Right forelimb (tissue), 1 donor: ENCODE measurements at places on chromosomes 4 and X.
A peak's percentile ranks its signal among the peaks of the same experiment; 100 is the strongest.

- DNase-seq: no peak
Measured at GRCh38 chr4:82629238-82630000, 67.6 kb upstream of the TMEM150C start.

GRCh38 chr4:137510557-137511265 is 21.6 kb downstream of the PCDH18 start:
- DNase-seq: no peak

DNA sequence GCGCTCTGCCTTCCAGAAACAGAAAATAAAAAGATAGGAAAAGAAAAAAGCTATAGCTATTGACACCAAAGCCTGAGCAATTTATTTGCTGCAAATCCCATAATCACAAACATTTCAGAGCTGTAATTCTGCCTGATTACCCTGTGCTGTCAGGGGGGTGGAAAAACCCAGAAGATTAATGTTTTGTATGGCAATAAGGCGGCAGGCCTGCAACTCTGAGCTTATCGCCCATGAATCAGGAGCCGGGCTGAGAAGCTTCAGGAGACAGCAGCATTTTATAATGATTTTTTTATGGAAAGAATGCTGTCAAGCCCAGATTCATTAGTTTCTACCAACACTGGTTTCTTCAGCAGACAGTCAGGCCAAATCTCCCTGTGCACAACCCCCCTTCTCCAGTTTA is 82.6 kb upstream of the TMEM164 start:
- no peak for DNase-seq

DNA sequence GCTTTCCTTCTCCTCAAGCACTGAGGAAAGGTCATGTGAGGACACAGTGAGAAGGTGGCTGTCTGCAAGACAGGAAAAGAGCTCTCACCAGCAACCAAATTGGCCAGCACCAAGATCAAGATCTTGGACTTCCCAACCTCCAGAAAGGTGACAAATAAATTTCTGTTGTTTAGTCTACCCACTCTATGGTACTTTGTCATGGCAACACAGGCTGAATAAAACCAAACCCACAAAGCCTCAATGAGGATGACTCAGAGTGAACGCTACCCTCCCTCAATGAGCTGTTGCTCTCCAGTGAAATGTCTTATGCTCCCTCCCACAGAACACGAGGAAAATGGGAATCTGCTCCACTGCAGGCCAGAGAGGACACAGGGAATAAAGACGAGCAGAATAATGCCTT is 244.1 kb downstream of the RAB28 start:
- DNase-seq: no peak

DNA sequence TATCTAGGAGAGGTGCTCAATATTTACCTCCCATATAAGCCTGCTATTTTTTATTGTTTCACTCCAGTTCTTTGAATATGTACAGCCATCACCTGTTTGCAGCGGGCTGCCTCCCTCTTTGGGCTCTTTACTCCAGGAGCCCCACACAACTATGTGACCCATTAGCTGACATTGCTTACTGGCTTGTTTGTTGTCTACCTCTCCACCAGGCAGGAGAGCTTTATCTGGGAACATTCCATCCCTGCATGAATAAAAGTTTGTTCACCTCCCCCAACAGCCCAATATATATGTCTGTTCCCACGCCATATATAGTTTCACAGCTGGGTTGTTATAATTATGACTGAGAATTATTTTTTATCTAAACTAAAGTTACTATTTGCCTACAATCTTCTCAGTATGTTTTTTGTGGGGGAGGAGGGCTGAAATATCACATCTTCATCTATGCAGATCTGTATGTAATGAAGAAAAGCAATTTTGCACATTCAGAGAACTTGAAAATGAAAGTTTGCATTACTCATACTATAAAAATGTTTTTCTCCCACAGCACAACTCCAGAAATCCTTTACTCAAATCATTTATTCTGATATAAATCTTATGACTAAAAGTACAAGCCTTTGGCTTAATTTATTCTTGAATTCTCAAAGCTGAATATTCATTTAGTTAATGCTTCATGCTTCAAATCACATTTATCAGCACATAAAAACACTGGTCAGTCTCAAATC is 61.2 kb upstream of the DAPP1 start:
- DNase-seq: no peak

DNA sequence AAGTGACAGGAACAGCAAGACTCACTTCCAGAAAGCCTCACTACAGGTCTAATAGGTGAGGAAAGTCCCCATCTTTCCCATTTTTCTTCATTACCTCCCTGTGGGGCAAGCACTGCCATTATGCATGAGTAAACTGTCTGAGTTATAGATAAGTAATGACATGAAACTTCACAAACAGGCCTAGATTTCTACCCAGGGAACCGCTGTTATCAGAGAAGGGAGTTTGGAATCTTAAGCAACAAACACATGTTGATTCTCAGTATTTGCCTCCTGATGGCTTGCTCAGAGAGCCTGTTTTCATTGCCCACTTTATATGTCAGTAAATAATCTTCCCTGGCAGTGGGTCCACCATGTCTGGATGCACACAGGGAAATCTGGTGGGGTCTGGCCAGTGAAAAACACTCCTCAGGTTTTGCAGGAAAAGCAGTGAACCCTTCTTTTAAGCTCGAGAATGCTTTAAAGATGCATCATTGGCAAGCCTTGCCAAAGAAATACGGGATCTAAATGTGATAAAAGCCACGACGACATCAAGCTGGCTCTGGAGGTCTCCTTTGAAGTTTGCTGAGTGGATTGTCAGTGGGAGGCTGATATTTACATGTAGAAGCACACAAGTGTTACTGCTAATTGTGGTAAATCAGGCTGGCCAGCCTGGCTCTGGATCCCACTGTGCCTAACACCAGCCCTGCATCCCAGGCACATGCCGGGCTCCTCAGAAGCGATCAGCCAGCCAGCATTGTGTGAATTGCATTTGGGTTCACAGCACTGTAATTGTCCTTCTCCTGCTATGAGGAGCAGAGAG is 25.2 kb downstream of the PDGFRA start:
- DNase-seq: no peak

DNA sequence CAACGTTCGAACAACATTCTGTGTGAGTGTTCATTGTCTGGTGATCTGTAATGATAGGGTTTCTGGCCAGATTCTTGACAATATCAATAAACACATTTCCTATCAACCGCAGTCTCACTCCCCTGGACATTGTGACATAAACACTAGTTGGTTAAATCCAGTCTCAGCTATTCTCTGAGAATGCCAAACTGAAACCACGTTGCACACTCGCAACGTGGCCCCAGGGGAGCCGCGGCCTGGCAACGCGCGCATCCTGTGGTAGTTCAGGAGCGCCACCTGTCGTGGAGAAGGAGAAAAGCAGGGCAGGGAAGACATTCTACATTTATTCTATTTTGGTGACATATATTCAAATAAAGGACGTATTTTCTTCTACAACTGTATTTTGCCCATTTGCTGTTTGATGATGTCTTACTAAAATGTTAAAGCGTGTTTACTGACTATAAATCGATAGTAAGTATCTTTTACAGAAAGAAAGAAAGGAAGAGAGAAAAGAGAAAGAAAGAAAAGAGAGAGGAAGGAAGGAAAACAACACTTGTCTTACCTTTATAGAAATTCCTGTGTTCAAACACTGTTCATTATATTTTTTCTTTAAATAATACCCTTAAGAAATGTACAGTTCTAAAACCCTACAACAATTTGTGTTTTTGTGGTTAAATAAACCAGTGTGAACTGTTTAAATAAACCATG is 738.3 kb upstream of the FRG1 start:
- DNase-seq: peak; percentile 82

- peak; percentile 54 for DNase-seq
Measured at GRCh38 chrX:10833299-10834169, 213.1 kb upstream of the MID1 start.

- no peak for DNase-seq
Measured at GRCh38 chr4:83657336-83657735, 121.4 kb downstream of the GPAT3 start.

GRCh38 chr4:168519576-168519975 is 22.7 kb downstream of the PALLD start:
- DNase-seq: no peak

DNA sequence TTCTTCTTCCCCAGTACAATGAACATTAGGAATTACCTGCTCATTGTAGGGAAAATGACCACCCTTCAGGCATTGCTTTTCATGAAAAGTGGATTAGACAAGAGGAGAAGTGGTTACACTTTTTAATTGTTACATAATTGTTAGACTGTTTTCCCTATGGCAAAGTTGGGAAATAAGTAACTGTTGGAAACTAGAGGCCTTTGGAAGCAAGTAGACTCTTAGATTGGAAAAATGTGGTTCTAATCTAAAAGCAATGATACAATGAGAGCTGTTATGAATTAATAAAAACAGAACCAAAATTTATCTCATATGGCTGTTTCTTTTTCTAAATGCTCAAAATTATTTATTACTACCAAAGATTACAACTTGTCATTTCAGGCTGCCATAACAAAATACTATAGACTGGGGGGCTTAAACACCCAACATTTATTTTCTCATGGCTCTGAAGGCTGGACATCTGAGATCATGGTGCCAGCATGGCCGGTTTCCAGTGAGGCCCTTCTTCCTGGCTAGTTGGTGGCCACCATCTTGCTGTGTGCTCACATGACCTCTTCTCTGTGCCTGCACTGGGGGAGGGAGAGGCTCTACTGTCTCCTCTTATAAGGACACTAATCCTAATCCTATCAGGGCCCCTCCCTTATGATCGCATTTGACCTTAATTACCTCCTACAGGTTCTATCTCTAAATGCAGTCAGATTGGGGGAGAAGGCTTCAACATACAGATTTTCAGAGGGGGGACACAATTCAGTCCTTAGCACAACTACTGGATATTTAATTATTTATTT is 12.5 kb downstream of the CC2D2A start:
- no peak for DNase-seq

- no peak for DNase-seq
Measured at GRCh38 chrX:9172464-9172850, 138.5 kb upstream of the FAM9B start.

GRCh38 chr4:117560329-117560728 is 474.0 kb upstream of the NDST3 start:
- no peak for DNase-seq

- peak; percentile 68 for DNase-seq
Measured at GRCh38 chrX:154458116-154458953, at the start of gene PLXNA3. PLXNA3 (plus strand) TSS chrX:154458281; CDS start chrX:154460184, 1,903 bp downstream.

DNA sequence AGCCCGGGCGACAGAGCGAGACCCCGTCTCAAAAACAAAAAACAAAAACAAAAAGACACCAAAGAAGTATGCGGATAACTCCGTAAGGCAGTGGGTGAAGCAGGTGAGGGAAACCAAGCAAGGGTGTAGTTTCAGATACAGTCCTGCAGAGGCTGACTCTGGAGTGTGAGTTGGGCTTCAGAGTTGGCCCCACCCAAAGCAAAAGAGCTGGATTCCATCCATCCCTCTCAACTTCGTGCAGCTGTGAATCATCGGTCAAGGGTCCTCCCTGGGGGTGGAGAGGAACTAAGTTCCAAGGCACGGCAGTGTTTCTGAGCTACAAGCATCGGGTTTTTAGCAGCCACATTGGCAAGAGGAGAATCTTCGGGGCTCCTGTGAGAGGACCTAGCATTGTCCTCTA is 43.9 kb upstream of the FAM9A start:
- DNase-seq: no peak

- DNase-seq: no peak
Measured at GRCh38 chr4:82833696-82834313, 35.2 kb upstream of the SCD5 start.

- DNase-seq: no peak
Measured at GRCh38 chr4:73487233-73487632, 5.7 kb downstream of the AFM start.

- no peak for DNase-seq
Measured at GRCh38 chr4:152021788-152022438, 261.1 kb upstream of the GATB start.

DNA sequence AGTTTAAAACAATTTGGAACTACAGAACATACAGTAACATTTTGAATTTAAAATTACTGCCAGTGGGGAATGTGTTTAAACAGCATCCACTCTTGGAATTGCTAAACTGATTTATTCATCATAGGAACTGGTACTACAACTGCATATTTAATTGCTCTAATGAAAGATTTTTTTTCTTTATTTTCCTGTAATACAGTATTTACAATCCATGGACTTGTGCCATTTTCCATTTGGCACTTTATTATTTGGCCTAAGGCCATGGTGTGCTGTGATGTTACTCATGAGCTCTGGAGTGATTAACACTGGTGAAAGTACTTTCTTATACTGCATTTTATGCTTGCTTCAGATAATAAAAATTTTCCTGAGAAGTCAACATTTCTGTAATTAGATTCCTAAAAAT is 69.7 kb upstream of the NUDT6 start:
- no peak for DNase-seq

DNA sequence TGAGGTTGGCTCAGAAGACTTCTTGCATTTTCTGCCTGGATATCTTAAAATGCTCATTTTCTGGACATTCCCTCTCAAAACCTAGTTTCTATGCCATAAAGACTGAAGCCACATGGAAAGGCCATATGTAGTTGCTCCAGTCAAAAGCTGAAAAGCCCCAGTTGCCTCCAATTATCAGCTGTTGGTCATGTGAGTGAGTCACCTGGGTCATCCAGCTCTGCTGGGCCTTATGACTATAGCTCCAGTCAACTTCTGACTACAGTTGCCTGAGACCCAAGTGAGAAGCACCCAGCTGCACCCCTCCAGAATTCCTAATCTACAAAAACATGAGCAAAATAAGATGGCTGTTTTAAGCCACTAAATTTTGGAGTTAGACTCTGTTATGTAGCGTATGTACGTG is 41.9 kb downstream of the HELQ start:
- no peak for DNase-seq

DNA sequence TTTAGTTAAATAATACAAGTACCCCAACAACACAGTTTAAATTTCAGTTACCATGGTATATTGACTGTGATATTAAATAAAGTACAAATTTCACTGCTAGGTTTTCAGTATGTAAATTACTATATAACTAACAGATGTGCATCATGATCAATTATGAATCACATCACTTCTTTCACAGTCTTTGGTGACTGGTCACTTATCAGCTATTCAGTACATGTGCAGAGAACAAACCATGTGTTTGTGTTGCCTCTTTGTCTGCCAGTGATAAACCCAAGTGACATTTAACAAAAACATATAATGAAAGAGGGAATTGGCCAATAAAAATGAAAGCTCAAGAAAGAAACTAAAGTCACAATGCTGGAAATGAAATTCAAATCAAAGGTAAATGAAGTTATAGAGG is 249.3 kb downstream of the CHIC1 start:
- no peak for DNase-seq

- no peak for DNase-seq
Measured at GRCh38 chr4:122483481-122483880, 27.0 kb upstream of the IL2 start.

GRCh38 chr4:113810906-113811305 is 49.4 kb upstream of the CAMK2D start:
- DNase-seq: no peak

GRCh38 chrX:136766785-136767103 is 14.0 kb downstream of the ARHGEF6 start:
- DNase-seq: no peak

DNA sequence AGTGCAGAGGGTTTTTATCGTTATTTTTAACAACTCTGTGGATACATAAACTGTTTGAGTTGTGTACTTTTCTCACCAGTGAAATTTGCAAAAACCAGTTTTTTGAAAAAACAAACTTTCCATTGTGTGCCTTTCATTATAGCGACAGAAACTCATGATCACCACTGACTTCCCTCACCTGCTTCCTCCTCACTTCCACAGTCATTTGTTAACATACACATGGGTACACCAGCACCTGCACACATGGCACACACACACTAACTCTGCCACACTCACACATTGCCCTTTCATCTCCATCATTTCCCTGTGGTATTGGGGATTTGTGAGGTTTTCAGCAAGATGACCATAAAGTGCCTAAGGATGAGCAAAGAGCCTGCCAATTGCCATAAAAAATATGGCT is 20.6 kb downstream of the CLDN22 start:
- DNase-seq: no peak

GRCh38 chrX:70132224-70132623 is 1.0 kb upstream of the IGBP1 start:
- no peak for DNase-seq
